ENCODE measurements at places on chromosomes 11 and 22.

- no peak for DNase-seq
Measured at GRCh38 chr22:27748751-27749191, 52.8 kb downstream of the MN1 start.

DNA sequence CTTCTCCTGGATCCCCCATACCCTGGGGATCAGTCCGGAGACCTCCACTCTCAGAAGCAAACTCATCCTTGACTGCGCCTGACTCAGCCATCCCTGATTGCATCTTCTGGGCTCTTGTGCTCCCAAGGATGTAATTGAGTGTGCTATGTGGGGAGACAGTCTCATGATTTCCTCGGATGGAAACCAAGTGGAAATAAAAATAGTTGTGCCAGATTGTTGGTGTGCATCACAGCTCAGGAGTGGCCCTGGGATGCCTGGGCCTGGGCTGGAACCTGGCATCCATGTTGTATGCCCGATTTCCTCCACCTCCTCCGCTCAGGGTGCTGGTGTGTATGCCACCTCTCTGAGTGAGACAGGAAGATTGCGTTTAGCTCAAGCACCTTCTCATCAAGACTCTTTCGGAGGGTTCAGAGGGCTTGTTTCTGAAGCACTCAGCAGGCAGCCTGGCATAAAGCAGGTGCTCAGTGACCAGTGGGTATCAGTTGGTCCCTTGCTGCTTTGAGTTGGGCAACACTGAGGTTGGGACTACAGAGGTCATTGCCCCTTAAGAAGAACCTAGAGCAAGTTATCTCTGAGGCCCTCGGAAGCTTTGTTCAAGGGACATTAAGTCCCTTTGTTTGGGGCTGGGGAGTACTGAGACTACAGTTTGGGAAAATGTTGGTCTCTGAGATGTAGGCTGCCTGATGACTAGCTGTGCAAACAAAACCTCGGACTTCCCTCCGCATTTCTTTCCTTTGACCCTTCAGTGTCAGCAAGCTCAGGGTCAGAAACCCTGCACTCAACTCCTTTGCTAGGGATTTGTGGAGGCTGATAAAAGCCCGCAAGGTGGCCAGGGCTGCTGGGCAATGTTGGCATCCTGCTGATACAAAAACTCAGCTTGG is 24.8 kb upstream of the MICAL2 start:
- no peak for DNase-seq

- DNase-seq: no peak
Measured at GRCh38 chr11:133889188-133889587, 43.9 kb upstream of the SPATA19 start.

GRCh38 chr11:111532365-111532709 is 8.2 kb upstream of the LAYN start:
- no peak for DNase-seq

GRCh38 chr22:41939981-41940831 is 6.7 kb downstream of the CENPM start:
- DNase-seq: no peak

DNA sequence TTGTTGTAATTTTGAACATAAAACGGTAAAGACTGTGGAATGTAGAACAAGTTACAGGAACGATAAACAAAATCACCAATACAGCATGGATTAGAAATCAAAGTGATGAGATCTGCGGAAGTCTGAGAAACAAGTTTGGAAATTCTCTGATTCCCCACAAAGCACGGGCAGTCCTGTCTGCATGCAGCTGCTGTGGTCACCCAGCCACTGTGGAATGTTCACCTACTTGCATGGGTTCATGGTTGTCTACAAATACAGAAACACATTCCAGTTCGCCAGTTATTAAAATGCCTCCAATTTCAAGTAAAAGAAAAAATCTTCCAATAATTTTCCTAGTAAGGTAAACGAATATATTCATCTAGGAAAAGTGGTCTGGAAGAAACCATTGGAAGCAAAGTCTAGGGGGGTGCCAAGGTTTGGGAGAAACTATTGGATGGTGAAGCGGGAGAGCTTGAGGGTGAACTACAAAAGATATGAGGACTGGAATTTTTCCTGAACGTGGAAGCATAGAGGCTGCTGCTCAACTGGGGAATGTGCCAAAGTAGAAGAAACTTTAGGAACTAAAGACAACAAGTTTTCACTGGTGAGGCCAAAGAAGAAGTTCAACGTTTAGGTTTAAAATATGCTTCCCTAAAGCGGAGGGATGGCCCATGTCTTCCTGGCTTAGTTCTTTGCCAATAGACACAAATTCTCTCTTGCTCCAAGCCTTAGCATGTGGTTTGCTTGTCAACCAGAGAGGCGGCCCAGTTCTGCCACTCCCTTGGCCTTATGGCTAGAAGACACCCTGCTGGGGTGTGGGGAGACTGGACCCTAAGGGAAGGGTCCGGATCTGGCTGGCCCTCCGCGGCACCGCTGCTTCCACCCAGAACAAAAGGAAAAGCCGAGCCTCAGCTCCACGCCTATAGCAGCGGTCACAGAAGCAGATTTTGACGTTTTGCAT is 70.2 kb downstream of the CTTN start:
- DNase-seq: no peak

DNA sequence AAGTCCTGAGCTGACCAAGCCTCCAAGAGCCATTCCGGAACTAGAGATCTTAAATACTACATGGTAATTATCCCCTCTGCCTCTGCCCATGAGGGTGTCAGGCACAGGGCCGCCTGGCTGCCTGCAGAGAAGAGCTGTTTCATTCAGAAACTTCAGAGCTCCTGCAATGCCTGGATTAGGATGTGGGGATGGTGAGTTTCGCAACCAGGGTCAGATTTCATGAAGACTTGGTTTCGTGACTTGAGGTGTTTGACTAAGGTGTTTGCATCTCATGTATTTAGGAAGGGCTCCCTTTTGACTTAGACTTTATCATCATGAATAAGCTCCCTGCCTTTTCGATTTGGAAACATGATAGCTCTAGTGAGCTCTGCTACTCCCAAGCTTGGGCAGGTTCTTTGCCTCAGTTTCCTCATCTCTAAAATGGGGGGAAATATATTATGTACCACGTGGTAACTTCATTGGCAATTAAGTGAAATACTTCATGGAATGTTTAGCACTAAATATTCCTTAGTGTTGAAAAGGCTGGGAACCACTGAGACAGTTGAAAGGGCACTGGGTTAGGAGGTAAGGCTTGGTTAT is 9.1 kb downstream of the TIMP3 start:
- DNase-seq: no peak

DNA sequence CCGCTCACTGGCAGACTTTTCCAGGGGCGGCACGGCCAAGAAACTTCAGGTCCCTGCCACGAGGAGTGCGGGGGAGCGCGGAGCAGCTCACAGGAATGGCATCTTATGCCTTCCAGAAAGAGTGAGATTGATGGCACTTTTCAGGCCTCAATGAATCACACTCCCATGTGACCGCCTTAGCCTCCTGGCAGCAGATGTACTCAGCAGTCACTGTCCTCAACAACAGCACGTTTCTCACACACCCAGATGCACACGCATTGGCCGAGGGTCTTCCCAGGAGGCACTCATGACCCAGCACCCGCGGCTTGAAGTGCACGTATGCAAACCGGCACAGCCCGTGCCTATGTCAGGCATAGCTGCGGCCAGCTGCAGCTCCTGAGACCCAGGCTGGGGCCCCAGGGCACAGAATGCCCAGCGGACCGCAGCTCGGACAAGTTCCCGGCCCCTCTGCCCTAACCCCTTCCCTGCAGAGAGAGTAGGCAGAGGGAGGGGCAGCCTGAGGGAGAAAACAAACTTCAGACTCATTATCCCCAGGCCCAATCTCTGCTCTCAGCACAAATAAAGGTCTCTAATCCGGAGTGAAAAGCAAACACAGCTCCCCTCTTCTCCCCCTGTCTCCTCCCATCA is 48.3 kb downstream of the RPUSD4 start:
- peak; percentile 92 for DNase-seq

- DNase-seq: no peak
Measured at GRCh38 chr22:29692327-29692640, 27.5 kb upstream of the CABP7 start.

- DNase-seq: no peak
Measured at GRCh38 chr11:46801694-46802470, 44.2 kb downstream of the CKAP5 start.

GRCh38 chr22:47592791-47593190 is 830.3 kb downstream of the TBC1D22A start:
- no peak for DNase-seq

GRCh38 chr22:44225812-44226211 is 45.1 kb downstream of the PARVG start:
- DNase-seq: no peak

- no peak for DNase-seq
Measured at GRCh38 chr11:123742724-123743120, 1.3 kb upstream of the ZNF202 start.

DNA sequence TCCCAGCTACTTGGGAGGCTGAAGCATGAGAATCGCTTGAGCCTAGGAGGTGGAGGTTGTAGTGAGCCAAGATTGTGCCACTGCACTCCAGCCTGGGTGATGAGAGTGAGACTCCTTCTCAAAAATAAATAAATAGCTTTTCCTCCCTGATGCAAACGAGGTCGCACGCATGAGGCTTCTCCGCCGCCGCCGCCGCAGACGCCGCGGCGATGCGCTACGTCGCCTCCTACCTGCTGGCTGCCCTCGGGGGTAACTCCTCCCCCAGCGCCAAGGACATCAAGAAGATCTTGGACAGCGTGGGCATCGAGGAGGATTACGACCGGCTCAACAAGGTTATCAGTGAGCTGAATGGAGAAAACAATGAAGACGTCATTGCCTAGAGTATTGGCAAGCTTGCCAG is 20.0 kb upstream of the RAB39A start:
- no peak for DNase-seq

DNA sequence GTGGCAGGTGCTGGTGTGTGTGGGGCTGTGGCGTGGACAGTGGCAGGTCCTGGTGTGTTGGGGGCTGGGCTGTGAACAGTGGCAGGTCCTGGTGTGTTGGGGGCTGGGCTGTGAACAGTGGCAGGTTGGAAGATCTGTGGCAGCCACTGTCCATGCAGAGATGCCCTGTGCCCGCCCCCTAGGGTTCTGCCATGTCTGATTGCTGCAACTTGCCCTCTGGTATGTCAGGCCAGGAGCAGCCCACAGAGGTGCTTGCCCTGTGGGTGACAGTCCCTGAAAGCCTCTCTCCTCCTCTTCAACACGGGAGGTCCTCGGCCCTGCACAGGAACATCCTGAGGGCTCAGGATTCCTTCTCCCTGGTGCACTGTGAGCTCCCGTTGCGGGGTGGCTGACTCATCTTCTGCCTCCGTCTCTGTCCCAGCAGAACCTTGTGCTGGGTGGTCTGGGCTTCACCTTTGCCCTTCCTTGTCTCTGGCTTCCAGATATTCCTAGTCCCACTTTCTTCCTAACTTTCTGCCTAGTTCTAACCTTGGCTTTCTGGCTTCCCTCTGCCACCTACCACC is 13.5 kb downstream of the OPCML start:
- no peak for DNase-seq

GRCh38 chr11:99432677-99433076 is 411.9 kb downstream of the CNTN5 start:
- DNase-seq: no peak
